ENCODE measurements at places on chromosomes 11 and 22.
A peak's percentile ranks its signal among the peaks of the same experiment; 100 is the strongest.

- no peak for DNase-seq
Measured at GRCh38 chr11:6646576-6646917, 9.1 kb downstream of the DCHS1 start.

GRCh38 chr11:16606784-16607674 lies 131.4 kb upstream of the C11orf58 start:
- DNase-seq: peak; percentile 60

DNA sequence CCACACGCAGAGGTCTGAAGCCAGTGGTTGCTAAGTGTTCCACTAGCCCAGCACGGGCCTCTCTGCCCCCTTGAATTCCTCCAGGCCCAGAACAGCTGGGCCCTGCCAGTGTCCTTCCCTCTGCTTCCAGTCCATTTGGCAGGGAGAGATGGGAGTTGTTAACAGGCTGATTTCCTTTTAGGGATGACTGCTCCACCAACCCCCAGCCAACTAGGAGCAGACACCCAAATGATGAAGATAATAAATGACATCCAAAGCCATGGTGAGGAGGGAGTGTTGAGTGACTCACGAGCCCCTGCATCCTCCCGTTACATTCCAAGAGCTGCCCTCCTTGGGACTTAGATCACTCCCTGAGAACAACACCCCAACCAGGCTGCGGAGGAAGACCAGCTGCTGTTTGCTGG lies 20.6 kb downstream of the PARVA start:
- peak; percentile 23 for DNase-seq

DNA sequence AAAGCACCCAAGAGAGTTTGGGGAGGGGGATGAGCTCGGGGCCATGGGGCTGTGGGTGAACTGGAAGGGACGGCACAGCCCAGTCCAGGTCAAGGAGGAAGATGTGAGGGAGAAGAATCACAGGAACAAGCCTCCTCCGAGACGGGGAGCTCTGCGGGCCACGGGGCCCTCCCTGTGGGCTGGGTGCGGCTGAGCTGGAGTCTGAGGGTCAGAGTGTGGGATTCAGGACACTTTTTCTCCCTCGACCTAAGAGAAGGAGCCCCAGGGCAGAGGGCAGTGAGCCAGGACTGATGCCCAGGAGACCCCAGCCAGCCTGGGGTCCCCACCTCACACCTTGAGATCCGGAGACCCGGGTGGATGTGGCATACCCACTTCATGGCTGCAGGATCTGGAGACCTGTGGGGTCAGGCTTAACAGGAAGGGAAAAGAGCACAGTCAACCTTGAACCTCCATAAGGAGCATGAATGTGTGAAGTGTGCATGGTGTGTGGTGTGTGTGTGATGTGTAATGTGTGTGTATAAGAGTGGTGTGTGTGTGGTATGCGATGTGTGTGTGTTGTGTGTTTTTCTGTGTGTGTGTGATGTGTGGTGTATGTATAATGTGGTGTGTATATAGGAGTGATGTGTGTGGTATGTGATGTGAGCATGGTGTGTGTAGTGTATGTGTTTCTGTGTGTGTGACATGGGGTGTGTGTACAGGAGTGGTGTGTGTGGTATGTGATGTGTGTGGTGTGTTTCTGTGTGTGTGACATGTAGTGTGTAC lies 504.6 kb downstream of the BRD1 start:
- DNase-seq: no peak

- no peak for DNase-seq
Measured at GRCh38 chr11:77789061-77789730, 31.3 kb downstream of the RSF1 start.

DNA sequence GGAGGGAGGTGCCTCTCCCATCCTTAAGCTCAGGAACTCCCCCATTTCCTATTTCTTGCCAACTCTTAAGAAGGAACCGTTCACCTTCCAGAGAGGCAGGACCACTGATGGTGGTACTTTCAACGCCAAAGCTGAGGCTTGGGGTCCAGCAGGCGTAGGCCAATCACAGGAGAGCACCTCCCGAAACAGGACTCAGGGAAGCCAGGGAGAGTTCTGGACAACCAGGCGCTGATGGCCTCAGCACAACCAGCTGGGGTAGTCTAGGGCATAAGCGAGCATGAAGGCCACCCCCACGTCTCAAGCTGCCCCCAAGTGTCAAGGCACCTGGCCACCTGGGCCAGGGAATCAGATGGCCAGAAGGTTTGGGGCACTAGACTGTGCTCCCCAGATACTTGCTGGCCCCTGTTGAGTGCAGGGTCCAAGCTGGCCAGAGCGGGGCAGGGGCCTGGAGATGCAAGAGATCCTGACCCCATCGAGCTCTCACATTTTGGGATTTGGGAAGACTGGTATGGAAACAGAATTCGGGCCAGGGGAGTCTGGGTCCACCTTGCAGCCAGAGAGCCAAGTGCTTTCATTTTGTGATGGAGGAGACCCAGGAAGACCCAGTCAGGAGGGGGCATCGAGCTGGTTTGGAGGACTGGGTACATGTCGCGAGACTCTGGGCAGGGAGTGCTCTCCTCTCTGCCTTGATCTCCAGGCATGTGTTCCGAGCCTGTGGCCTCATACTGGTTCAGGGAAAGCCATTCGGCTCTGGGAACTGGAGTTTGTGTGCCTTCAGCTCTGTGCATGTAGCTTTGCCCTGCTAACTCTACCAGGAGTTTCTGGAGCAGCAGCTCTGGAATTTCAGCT lies 926 bp downstream of the CD6 start:
- no peak for DNase-seq

- no peak for DNase-seq
Measured at GRCh38 chr11:79522626-79523025, 81.8 kb upstream of the TENM4 start.

DNA sequence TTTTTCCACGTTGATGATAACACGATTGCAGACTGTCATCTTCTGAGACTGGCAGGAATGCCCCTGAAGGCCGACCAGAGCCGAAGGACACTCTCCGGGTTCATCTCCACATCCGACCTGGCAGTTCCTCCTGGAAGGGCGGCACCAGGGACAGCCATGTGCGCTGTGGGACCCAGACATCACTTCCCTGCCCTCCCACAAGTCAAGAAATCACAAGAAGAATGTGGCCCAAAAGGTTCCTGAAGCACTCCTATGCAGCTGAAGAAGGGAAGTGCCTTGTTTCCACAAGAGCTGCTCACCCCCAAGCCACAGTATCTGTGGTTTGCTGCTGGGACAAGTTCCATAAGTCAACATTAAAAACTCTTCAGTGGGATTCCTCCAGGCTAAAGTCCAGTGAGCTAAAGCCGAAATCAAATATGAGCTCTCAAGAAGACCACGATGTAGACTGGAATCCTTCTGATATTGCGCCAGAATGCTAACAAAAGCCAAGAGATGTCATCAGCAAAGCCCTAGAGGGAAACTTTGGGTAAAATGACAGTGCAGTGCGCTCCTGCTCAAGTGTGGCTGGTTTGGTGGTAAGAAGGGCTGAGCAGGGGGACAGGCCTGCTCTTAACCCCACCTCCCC lies 21.2 kb downstream of the PACSIN2 start:
- DNase-seq: peak; percentile 76

DNA sequence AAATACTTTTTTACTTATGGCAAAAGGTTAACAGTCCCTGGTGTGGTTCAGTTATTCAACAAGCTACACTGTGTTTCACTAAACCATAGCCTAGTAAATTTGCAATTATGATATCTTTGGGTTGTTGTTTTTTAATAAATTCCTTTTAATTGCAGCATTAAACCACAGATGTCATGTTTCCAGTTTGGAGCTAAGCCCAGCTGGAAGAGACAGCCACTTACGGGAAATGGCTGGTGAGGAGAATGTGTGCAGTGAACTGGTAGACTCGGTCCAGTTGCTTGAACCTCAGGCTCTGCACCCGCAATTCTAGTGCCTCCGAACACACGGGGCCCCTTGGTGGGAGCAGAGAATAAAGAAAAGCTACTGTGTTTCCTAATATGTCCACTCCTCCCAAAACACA lies 70.8 kb downstream of the WNT11 start:
- no peak for DNase-seq

DNA sequence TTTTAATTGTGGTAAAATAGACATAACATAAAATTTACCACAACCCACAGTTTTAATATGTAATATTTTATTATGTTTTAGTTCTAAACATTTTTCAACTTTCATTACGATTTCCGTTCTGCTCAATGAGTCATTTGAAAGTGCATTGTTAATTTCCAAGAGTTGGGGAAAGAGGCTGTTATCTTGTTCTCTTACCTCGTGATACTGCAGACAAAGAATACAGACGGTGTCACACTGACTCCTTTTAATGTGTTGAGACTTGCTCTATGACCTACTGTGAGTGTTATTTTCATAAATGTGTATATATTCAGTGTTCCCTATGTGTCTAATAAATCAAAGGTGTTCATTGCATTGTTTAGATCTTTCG lies 10.8 kb upstream of the RAC2 start:
- no peak for DNase-seq

- DNase-seq: peak; percentile 55
Measured at GRCh38 chr22:16932577-16932976, 75.4 kb downstream of the GAB4 start.

- DNase-seq: no peak
Measured at GRCh38 chr22:44604991-44605390, 97.0 kb upstream of the PRR5 start.

- peak; percentile 44 for DNase-seq
Measured at GRCh38 chr11:87421422-87421821, 383.7 kb downstream of the TMEM135 start.

DNA sequence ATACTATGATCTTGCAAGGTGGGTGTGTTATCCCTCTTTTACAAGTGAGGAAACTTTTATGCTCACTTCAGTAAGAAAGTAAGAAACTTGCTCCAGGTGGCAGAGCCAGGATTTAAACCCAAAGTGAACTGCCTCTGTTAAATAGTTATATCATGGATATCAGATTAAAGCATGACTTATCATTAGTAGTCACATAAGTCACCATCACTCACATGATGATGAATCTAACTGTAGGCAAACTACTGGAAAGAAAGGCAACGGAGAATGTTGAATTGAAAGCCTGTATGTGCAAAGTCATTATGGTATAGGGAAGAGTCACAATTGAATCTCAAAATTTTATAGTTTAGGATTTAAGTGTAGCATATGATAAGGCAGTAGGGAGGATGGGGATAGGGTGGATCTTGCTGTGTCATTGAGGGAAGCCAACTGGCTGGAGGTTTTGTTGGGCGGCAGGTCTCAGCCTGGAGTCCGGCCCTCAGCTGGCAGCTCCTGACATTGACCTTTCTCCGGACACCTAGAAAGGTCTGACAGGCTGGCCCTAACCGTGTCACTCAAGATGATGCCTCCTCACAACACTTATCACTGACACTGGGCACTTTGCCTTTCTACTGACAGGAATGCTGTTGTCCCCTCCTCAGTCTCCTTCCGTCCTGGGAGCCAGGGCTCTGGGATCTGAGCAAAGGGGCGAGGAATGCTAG lies 98.3 kb downstream of the EMSY start:
- DNase-seq: no peak

DNA sequence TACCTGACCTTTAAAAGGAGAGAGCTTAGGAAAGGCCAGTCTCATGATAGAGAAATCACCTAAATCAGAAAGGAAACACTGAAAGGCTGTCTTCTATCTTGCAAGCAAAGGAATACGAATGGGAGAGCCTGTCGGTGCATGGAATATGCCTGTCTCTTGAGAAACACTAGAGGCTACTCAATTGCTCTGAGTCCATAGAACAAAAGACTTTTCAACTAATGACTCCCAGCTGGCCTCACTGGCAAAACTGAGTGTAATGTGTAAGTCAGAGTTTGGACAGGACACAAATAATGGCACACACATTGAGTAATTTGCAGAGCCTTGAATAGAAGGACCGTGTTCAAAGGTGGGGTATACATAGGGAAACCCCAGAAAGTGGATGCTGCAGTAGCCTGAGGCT lies 171.0 kb upstream of the ARHGAP20 start:
- no peak for DNase-seq

- DNase-seq: no peak
Measured at GRCh38 chr11:121590772-121591404, 138.1 kb upstream of the SORL1-AS1 start.

- no peak for DNase-seq
Measured at GRCh38 chr11:131692151-131692550, 321.7 kb downstream of the NTM start.

DNA sequence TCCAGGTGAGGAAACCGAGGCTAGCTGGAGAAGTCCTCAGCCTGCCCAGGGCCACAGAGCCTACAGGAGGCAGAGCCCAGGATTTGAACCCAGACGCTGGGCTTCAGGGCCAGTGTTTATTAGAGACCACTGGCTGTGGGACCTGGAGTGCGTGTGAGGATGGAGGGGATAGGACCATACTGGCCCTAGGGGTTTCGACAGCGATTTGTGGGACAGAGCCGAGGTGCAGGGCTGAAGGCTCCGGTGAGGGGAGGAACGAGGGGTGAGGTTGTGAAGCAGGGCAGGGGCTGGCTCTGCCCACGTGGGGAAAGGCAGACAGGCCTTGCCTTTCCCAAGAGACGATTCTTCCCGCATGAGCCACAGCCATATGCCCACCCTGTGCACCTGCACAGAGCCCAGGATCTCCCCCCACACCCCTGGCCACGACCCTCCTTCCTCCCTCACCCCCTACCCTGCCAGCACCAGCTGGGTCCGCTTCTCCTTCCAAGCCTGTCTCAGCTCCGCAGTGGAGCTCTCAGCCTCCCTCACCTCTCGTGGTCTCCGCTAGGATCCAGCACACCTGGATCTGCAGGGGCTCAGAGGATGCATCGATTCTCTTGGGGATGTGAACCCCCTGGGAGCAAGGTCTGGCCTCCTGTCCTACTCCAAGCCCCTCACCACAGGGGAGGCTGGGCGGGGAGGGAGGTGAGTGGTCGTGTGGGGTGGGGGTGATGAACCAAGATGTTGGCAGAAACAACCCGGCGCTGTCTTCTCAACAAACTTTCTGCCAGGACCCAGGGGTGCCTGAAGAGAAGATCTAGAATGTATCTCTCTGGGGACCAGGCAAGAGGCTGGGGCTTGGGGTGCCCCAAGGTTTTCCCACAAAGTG lies 58.4 kb downstream of the RTL6 start:
- DNase-seq: no peak

DNA sequence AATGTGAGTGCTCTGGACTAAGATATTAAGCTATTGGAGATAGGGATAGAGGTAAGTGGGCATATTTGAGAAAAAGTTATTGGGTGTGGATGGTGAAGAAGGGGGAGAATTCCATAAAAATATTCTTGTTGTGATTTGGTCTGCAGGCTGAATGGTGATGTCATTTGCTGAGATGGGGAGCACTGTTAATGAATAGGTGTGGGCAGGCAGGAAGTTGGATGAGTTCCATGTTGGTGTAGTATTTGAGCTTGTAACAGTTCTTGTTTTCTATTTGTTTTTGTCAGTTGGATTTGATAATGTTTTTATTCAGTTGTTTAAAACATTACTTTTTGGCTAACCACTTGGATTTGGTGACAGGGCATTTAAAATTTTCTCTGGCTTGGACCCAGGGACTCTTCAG lies 168.8 kb downstream of the C11orf87 start:
- no peak for DNase-seq

- no peak for DNase-seq
Measured at GRCh38 chr11:65115361-65116082, 2.0 kb downstream of the ZNHIT2 start.

DNA sequence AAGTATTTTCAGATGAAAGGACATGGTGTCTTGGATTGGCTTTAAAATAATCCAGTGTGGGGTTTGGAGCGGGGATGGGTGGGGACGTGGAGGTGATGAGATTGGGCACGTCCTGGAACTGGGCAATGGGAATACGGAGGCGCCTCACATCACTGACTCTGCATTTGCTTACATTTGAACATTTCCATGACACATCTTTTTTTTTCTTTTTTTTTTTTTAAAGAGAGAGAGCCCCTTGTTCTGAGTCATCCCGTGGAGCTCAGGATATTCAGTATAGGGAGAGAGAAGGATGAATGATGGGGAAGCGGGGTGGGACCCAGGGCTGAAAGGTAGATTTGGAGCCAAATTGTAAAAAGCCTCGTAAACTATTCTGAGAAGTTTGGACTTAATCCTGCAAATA lies 142.7 kb downstream of the FBXO7 start:
- no peak for DNase-seq

Measured in adrenal gland (tissue), 19 donors.